ENCODE measurements at places on chromosomes 7 and 10.

- no peak for DNase-seq
Measured at GRCh38 chr7:97002555-97003261, 2.6 kb upstream of the DLX6 start.

DNA sequence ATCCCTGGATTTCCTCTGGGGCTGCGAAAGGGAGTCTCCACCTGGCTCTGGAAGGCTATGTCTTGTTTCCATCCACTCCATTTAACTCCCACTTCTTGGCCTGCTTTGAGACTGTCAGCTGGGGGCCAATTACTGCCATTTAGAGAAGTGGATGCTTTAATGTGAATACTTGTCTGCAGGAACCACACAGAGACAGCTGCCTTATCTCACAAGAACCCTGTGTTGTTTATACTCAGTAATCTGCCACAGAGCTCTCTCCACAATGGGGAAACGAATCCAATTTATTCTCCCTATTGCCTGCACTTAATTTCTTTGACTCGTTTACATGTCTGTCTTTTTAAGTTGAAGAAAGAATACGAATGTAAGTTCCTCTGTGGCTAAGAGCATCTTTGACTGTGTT lies 787.0 kb upstream of the C7orf33 start:
- DNase-seq: no peak

- no peak for DNase-seq
Measured at GRCh38 chr7:92917230-92917629, 80.9 kb upstream of the CDK6 start.

DNA sequence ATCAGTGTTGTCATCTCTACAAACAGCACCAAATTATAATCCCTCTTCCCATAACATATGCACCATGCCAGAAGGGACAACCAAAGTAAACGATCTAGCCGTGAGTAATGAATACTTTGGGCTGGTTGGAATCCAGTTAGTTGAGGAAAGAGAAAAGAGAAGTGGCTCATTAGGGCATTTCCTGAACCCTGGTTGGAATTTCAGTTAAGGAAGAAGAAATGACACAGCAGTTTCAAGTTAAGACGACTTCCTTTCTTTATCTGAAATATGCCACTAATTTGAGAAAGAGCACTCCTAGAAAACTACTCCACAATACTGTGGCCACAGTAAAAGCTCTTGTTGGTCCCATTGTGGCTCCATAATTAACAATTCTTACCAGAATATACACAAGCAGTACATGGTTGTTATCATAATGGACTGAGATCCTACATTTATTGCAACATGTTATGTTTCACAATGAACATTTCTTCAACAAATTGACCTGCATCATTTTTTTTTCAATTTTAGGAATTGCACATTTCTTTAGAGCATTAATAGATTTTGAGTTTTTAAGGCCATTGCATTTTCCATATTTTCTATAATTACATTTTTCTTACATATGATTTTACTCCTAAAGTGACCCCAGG lies at the start of gene TFEC:
Gene TFEC, minus strand, starts transcription at position 113 of the 626 bp plus-strand sequence. CDS start 46,322 bp downstream, outside the sequence.
- no peak for DNase-seq

DNA sequence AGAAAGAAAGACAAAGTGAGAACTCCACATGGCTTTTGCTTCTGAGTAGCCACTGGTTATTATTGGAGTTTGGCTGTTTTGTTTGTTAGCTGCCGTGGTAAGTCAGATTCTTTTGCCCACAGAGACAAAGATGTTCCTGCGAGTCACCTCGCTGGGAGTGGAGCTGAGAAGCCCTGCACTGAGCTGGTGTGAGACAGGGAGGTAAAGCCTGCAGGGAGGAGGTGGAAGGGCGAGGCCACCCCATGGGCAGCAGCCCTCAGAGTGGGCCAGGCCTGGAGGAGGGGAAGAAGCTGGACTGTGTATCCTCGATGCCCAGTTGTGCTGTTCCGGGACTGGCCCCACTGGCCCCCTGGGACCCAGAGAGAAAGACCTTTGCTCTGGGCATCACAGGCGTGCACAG lies 14.3 kb upstream of the NOM1 start:
- no peak for DNase-seq

GRCh38 chr7:5425507-5426225 lies 2.0 kb upstream of the TNRC18 start:
- no peak for DNase-seq

DNA sequence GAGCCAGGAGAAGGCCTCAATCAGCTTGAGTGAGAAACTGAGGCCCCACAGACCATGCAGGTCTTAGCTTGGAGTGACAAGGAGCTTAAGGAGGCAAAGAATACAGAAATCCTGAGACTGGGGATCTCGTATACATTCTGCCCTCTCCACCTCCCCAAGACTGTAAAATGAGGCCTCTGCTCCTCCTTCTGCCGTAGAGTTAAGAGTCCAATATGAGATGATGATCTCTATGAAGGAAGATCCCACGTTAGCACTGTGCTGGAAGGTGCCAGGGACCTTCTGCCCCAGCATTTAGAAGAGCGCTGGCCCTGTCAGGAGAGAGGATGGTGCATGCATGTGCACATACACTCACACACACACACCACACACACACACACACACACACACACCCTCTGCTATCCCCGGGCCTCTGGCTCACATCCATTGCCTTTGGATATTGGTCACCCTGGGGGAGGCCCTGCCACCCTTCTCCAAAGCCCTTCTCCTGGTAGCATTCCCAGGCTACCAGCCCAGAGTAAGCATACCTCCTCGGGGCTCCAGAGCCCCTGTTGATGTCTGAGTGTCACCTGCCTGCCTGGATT lies 15.0 kb downstream of the ZCCHC24 start:
- DNase-seq: no peak

DNA sequence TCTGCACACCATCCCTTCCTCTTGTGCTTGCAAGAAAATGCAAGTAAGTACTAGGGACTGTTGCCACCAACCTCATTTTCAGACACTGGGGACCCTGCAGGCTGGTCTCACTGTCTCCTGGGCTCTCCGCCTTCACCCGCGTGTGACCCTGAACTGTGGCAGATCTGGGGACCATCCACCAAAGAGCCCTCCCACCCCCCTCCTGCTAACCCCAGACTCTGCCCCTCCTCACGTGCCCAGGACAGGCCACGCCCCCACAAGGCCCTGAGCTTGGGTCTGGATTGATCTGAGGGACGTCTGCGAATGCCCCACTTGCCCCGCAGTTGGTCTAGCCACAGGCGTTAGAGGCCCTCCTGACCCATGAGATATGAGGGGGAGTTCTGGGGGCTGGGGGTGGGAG lies 8.1 kb downstream of the CNPY1 start:
- no peak for DNase-seq

- no peak for DNase-seq
Measured at GRCh38 chr7:2722591-2722990, 34.6 kb downstream of the AMZ1 start.

- no peak for DNase-seq
Measured at GRCh38 chr10:118818621-118819221, 64.0 kb upstream of the CACUL1 start.

GRCh38 chr10:61754587-61755550 lies 92.1 kb downstream of the CABCOCO1 start:
- DNase-seq: no peak

GRCh38 chr7:43110791-43111535 lies 1.5 kb upstream of the HECW1 start:
- DNase-seq: no peak

DNA sequence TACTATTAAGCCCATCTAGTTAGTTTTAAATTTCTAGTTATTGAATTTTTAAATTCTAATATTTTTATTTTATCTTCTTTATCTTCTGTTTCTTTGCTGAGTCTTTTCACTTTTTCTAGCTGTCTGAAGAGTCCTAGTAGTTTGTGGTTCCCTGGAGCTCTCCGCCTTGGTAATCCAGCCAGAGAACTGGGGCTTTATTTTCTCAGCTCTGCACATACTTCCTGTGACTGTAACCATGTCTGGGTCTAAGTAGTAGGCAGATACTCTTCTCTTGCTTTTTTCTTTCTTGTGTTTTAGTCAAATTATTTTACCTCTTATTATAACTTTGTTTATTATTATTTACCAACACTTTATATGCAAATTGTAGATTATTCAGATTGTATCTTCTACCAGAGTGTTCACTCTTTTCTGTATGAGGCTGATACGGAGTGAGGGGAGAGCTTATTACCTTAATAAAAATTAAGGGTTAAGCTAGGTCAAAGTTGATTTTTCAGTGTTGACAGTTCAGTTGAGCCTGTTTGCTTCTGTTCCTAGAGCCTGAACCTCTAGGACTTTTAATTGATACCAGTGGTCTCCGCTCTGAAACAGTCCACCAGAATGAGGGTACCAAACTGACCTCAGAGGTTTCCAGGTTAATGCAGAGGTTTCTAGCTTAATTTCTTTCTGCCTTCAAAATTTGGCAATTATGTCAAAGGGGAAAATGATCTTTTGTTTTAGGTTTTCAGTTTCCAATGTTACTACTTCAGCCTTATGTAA lies 155.4 kb downstream of the ADK start:
- DNase-seq: no peak

DNA sequence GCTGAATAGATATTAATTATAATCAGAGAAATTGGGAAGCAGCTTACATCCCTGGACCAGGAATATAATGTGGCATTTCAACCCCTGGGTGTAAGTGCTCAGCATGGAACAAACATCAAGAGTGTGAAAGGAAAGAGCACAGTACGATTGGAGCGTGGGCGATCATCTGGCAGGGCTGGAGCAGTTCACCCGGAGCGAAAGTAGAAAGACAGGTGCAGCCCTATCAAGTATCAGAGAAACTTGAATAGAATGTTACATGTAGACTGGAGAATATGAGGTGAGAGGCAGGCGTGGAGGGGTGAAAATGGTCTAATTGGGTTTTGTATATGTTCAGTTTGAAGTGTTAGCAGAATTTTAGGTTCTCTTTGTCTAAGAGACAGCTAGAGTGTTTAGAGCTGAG lies 303.0 kb downstream of the MDFIC start:
- DNase-seq: no peak

DNA sequence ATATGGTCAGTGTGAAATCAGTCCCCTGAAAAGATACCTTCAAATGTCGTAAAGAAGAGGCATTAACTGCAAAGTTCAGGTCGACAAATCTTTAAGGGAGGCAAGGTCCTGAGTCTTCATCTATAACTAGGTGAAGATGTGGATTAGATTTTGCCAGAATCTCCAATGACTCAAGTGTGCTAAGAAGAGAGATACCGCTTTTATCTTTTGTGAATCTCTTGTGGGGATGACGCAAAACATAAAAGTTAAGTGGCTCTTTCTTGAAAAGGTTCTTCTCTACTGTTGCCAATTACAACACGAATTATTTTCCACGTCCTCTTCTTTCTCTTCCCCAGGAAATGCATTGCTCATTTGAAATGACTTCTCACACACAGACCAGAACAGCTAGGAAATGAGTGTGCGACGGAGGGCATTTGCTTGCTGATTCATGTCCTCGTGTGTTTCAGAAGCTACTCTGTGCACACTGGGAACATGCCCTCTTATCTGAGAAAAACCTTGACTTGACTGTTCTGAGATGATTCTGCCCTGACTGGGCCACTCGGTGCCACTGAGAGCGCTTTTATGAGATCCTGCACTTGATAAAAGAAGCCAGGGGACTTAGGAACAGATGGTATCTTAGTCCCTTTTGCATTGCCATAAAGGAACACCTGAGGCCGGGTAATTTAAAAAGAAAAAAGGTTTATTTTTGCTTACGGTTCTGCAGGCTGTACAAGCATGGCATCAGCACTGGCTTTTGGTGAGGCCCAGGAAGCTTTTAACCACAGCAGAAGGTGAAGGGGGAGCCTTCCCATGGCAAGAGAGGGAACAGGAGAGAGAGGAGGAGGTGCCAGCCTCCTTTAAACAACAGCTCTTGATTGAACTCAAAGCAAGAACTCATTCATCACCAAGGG lies 169.5 kb upstream of the PFKP start:
- DNase-seq: no peak

- no peak for DNase-seq
Measured at GRCh38 chr10:35855155-35855947, 213.3 kb upstream of the FZD8 start.

- DNase-seq: no peak
Measured at GRCh38 chr10:125661941-125662515, 20.9 kb downstream of the TEX36 start.

GRCh38 chr7:56121440-56121839 lies 5.2 kb upstream of the NUPR2 start:
- no peak for DNase-seq

GRCh38 chr7:128869944-128870285 lies 7.3 kb downstream of the ATP6V1F start:
- no peak for DNase-seq

DNA sequence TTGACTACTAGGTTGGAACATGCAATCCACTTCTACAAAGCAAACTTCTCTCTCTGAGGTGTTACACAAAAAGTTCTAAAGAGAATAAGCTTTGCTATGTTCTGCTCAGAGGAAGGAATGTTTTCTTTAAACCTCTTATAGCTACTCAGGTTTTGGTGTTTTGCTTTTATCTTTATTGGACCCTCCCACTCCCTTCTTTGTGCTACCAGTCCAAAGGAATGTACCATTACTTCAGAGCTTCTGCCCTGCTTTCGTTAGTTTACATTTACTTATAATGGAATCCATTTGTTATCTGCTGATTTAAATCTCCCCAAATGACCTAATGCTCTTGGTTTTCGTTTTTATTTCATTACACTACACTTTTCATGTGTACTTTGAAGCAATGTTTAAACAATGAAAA lies 154.9 kb downstream of the ATE1 start:
- no peak for DNase-seq

- DNase-seq: no peak
Measured at GRCh38 chr7:159151231-159151630, 6.6 kb upstream of the VIPR2 start.

DNA sequence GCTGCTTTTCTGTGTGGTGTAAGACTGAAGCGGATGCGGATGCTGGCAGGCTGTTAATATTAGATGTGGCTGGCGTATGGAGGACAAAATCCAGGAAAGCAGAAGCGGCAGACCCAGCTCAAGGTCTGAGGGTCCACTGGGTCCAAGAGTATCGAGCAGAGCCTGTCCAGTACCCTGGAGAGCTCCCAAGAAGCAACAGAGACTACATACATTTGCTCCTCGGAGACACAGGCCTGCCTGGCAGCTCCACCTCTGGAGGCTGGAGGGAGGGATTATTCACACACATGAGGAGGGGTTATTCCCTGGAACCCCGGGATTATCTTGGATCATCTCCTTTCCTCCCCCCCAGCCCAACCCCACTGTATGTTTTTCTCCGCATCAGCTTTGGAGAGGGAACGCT lies 31.3 kb upstream of the LOXL4 start:
- DNase-seq: no peak

- DNase-seq: no peak
Measured at GRCh38 chr7:86391813-86392212, 251.9 kb upstream of the GRM3 start.

GRCh38 chr7:2063563-2064260 lies 169.0 kb downstream of the MAD1L1 start:
- DNase-seq: no peak

Measured in activated T-helper 1 cell treated with Interleukin-2 at 50 U/mL for 16 hours (primary cell).